Stimulated activated CD8-positive, alpha-beta memory T cell treated with anti-CD3 and anti-CD28 coated beads, Interleukin-15, amount 100 ng/mL, for 4 hours (primary cell): ENCODE measurements at places on chromosomes 5 and 9.

DNA sequence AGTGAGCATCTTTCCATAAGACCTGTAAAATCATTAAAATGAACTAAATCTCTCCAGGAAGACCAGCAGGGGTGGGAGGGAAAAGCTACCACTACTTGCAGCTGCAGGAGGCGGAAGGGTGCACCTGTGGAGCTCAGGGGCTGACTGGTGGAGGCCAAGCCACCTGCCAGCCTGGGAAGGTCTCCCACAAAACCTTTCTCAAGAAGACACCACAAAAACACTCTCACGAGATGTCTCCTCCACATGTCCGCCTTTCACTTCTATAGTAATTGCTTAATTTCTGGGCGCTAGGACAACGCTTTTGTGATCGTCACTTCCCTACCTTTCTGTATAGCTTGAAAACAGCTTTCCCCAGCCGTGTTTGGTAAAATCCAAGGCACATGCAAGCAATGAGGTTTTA, 114.4 kb downstream of the ROR2 start:
- no peak for DNase-seq

GRCh38 chr9:6665628-6666027, 20.1 kb upstream of the GLDC start:
- no peak for DNase-seq

- DNase-seq = no peak
These were observed 80.1 kb downstream of the ALDH1A1 start for GRCh38 chr9:72872718-72873117.

DNA sequence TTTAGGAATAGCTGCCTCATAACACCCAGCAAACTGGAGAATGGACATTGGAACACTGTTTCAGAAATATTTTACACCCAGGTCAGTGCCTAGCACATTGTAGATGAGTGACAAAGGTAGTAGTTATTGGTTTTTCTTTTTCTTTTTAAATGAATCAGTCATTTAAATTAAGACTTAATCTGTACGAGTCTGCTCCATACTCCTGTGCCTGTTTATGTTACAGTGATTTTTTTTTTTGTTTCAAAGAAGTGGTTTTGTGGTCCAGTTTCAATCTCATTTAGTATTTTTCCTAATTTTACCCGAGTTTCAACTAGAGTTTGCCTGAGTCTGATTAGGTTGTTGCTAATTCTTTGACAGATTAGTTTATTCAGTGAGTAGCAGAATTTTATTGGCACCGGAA, 16.2 kb downstream of the LMNB1 start:
- no peak for DNase-seq

GRCh38 chr9:79663878-79664277, 92.1 kb downstream of the TLE4 start:
- DNase-seq = no peak

DNA sequence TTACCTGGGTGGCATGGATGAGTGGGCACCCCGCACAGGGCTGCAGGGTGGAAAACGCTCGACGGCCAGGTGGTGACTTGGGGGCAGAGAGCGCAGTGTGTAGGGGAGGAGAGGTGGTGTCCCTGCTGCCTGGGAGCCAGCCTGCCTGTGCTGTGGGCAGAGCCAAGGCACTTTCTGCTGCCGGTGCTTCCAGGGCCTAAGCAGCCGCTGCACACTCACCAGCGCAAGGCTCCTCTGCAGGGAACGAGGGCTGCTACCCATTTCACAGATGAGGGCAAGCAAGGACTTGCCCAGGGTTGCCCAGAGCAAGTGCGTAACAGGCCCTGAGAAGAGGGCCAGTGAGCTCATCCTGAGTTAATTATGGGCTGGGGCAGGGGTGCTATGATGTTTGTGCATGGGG, 62.5 kb downstream of the CRB2 start:
- DNase-seq = no peak

- no peak for DNase-seq
These were observed 5.2 kb downstream of the TNFAIP8 start for GRCh38 chr5:119360905-119361593.

DNA sequence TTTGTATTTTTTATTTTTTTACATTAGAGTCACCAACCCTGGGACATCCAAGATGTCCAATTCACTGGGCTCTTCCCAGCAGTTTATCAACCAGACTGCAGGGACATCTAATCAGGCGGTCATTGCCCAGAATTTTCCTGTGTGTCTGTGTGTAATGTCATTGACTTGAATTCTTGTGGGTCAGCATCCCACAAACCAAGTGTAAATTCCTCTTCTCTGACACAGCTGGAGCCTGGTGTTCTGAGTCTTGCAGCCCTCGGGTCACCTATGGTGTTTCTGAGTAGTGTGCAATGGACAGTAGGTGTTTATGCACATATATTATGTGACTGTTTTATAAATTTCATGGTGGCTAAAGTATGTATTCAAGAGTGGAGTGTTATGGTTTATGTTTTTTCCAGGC, 815.7 kb downstream of the SEMA5A start:
- DNase-seq = no peak

DNA sequence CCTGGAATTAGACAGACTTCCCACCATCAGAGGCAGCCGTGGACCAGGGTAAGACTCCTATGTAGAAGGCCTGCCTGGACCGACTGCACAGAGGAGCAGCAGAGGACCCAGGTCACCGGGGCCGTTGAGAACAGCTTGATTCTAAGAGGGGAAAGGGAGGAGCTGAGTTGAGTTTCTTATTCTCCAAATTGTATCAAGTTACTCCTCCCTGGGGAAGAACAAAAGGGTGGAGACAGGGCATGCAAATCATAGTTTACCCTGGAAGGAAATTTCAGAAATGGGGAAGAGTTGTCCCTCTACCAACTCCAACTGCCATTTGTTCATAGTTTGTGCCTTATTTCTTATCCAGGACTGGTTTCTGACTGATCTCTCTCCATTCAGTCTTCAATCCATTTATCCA, 20.9 kb upstream of the SLC31A2 start:
- DNase-seq = no peak

GRCh38 chr9:14314424-14314928, 535 bp upstream of the NFIB start:
- no peak for DNase-seq
